NCI-H510A treated with DMSO at 0.1 percent for 48 hours (cell line): ENCODE measurements at places on chromosomes 1 and 21.

DNA sequence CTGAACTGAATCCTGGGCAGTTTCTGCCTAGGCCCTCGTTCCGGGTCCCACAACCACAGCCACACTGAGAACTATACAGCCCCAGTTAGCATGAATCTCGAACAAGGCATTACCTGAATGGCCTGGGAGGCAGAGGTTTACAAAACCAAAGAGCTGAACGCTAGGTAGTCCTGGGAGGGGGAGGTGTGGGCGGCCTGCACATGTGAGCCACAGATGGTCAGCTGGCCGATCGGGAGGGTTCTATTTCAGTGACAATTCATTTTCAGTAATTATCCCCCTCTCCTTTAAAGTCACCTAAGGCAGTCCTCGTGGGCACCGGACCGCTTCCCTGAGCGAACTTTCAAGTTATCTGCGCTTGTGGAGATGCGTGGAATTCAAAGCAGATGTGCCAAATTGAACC, 111.9 kb downstream of the GLIS1 start:
- no peak for DNase-seq

GRCh38 chr1:81801651-81802456, 1.1 kb downstream of the ADGRL2 start:
- DNase-seq, result peak; percentile 74

DNA sequence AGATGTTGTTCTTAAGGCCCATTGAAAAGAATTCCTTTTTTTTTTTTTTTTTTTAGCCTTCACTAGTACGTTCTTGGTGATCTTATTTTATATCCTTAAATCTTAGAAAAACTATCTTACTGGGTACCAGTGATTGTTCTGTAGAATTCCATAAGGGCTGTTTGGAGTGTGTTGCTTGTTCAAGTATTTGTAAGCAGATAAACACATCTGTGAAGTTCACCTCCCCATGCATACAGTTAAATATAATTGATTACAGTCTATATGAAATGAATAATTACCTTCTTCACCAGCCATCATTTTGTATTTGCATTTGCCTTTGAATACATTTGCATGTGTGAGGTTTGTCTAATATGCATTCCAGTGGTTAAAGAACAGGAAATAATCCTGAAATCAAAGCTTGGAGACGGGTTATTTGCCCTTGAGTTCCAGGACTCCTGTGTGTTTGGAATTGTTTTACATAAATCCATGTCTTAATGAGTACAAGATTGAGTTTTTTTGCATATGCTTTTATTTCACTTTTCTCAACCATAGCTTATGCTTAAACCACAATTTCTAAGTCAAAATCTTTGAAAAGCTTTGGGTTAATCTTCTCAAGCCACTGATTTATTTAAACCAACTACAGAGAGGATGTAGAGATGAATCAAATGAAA, 73.1 kb downstream of the VPS13D start:
- DNase-seq, result no peak

- no peak for DNase-seq
Observed at GRCh38 chr1:74513411-74514300, 1.2 kb upstream of the LRRC53 start.

- DNase-seq, result peak; percentile 65
Observed at GRCh38 chr1:157487096-157487495, 65.2 kb downstream of the FCRL5 start.

GRCh38 chr1:45198185-45198584, 8.2 kb downstream of the ZSWIM5 start:
- DNase-seq, result no peak

- DNase-seq, result no peak
Observed at GRCh38 chr21:25734654-25734903, 125 bp downstream of the ATP5PF start.
